Left renal cortex interstitium (tissue), 4 donors: ENCODE measurements at places on chromosomes 12 and 14.

DNA sequence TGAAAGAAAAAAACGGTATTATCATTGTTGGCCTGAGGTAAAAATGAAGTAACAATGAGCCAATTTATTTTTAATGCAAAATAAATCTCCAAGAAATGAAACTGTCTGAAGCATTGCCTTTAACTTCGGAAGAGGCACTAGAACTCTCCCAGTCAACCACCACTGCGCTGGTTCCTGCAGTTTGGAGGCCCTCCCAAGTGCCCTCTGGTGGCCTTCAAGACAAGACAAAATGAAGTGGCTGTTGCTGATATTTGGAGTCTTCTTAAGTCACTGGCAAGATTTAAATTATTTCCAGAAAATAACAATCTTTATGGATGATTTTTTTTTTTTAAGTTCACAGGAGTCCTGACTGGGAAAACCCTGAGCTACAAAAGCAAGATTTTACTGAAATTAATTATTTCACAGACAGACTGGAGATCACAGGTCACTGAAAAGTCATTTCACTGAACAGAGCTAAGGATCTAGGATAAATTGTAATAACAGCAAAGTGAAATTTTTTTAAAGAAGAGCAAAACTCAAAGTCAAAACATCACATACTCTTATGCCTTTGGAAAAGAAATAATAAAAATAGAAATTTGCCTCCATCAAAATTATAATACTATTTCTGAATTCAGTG lies 58.2 kb downstream of the DICER1 start:
- DNase-seq, result peak; percentile 24

DNA sequence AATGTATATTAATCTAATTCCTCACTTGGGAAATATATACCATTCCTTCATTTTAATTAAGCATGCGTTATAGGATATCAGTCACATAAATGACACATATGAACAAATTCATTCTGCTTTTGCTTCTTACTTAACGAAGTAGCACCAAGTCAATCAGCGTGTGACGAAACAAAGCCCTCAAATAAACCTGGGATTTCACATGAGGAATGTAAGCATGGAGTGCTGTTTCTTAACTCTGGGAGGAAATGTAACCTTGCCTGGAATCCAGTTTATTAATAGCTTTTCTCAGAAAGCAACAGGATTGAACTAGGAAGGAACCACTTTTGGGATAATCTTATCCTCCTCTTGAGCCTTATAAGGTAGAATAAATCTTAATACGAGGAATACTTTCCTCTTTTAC lies 72.0 kb downstream of the NIN start:
- no peak for DNase-seq

DNA sequence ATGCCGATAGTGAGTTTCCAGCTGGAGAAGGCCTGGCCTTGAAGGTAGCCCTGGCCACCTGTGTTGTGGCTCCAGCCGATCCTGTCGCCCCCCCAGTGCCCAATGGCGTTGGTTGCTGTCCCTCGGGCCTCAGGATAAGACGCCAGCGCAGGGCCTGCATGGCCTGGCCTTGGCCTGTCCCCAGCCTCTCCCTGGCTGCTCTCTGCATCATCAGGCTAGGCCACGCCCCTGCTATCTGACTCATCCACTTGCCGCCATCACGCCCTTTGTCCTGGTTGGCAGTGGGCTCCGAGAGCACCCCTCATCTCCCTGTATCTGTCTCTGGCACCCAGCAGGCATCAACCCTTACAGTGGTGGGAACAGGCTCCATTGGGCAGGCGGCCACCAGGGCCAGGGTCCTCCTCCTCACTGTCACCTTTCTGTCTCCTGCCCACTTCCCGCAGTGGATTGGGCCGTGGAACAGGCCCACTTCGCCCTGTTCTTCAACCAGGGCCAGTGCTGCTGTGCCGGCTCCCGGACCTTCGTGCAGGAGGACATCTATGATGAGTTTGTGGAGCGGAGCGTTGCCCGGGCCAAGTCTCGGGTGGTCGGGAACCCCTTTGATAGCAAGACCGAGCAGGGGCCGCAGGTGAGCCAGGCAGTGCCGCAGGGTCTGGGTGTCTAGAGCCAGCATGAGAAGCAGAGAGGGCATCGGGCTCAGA lies 25.6 kb downstream of the ALDH2 start:
- no peak for DNase-seq

GRCh38 chr12:111437816-111438454 lies 32.2 kb downstream of the SH2B3 start:
- DNase-seq, result no peak

DNA sequence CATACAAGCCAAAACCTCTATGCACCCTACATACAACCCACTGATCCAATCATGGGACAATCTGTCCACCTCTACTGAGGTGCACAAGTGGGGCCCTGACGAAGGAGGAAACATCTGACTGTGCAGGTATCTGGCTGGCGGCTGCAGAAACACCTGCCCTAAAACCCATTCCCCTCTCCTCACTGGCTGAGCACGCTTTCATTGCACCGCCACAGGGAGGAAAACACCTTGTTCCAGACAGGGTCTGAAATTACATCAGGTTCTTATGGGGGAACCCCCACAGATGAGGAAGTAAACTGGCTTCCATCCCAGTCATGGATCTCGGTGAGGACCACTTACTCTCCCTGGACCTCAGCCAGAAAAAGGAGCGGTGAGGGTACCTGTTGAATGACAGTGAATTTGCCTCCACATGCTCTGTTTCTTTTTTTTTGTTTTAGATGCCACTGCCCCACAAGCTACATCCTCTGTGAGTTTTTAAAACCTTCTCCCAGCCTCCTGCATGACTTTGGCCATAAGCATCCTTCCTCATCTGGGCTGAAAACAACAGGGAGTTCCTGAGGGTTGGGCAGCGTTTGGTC lies 23.8 kb upstream of the DGLUCY start:
- DNase-seq, result no peak

GRCh38 chr12:90404071-90404470 lies 550.9 kb downstream of the CCER1 start:
- DNase-seq, result no peak

DNA sequence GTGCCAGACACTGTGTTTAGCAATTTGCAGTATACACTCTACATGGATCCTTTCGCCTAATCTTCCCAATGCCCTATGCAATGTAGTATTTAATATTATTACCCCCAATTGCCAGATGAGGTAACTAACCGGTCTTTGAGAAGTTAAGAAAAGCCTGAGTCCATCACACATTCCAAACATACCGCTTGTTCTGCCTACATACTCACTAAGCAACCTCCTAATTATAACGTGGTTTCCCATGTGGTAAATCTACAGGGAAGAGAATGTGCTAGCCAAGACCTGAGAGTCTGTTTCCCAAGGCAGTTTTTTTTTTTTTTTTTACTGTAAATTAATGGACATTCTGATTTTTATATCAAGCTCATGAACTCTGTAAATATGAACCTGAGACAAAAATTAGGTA lies 37.2 kb downstream of the ATP2B1 start:
- no peak for DNase-seq

DNA sequence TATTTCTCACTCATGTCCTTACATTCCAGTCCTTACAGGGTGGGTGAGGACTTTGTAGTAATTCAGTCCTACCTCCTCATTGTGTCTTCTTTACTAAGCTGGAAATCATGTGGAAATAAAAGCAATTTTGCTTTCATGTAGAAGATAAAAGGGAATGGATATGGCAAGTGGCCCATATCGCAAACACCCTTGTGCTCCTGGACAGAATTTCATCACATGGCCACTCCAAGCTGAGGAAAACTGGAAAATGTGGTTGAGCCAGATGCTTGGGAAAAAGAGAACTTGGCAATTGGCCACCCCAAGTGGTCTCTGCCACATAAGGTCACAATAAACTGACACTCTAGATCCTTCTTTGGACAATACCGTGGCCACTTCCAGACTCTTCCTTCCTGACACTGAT lies 64.2 kb upstream of the IFNG-AS1 start:
- no peak for DNase-seq

DNA sequence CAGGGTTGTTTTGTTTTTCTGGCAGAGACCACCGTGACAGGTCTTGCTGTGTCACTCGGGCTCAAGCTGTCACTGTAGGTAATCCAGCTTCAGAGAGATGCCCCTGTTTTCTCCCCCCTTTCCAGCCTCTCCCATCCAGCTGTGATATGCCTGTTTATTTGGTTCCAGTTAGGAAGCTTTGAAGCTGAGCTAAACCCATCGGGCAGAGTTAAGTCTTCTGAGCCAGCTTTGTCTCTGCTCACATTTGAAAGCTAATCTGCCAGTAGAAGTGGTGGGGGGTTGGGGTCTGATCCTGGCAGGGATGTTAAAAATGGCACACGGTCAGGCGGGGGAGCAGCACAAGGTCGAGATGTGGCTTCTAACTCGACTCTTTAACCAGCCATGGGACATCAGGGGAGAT lies 130.0 kb downstream of the TSPAN9 start:
- no peak for DNase-seq

GRCh38 chr12:115943630-115944391 lies 333.7 kb downstream of the MED13L start:
- DNase-seq, result no peak

GRCh38 chr12:117069926-117070900 lies 29.0 kb downstream of the TESC start:
- no peak for DNase-seq

DNA sequence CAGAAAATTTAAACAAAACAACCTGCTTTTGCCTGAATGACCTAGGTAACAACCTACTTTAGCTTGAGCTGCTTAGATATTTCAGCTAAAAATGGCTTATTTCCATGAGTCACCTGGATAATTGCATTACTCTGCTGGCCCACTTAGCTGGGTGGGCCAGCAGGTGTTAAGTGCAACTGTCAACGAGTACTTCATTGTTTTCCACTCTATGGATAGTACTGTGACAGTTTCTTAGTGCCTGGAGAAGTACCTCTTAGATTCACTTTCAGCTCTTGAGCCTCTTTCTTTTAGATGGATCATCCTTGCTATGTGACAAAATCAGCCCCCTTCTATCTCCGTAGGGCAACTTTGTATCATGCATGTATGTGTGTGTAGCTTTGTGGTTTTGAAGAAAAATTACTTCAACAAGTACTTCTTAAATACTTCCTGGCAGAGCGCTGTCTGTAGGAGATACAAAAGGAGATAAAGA lies 368.2 kb upstream of the ATP2B1 start:
- DNase-seq, result no peak

DNA sequence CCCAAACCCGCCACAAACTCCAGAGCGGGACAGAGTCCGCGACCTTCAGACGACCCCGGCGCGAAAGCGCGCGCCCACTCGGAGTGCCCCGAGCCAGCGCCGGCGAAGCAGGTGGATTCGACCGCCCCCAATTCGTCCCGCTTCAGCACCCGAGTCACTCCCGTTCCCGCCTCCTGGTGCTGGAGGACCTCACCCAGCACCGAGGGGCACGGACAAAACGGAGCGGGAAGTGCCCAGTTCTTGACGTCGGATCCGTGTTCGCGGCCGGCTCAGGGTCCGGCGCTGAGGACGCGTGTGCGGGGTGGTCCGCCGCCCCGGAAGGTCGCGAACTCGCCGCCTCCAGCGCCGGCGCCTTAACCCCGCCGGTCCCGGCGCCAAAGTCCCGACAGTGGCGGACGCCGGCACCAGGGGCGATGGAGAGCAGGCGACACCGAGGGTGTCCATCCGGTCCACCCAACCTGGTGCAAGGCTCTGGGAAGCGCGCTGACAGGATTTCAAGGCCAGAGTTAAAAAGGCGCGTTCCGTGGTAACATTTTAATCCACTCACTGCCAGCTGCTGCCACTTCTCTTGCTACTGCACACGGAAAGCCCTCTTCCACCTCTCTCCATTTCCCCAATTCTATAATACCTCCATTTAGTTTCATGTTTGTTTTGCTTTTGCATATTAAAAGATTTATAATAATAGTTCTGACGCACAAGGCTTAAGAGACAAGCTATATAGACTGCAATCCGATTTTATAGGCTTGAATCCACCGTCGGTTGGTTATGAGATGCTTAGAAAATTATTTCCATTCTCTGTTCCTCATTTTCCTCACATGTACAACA lies 240.0 kb upstream of the CPNE8 start:
- DNase-seq, result peak; percentile 41

GRCh38 chr12:86331012-86331411 lies 74.8 kb upstream of the MGAT4C start:
- DNase-seq, result no peak

DNA sequence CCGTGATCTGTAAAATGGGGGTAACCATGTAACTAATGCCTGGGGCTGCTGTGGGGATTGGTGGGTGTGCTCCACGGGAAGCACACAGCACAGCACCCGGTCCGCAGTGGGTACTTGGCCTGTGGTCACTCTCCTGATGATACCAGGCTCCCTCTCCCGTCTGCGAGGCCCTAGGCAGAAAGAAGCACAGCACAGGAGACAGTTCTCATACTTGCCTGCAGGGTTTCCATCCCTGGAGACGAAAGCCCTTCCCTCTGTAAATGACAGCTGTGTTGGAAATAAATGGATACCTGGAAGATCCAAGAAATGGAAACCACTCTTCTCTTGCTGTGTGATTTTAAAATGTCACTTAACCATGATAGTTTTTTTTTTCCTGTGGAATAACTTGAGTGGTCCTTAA lies 7.9 kb upstream of the PRMT8 start:
- no peak for DNase-seq

GRCh38 chr14:99175331-99176155 lies 96.5 kb downstream of the BCL11B start:
- no peak for DNase-seq

GRCh38 chr12:107514887-107515445 lies 170.6 kb upstream of the PWP1 start:
- DNase-seq, result no peak

- DNase-seq, result no peak
Observed at GRCh38 chr14:51155326-51155725, 60.4 kb upstream of the TRIM9 start.

GRCh38 chr14:50955373-50956043 lies 11.2 kb upstream of the PYGL start:
- no peak for DNase-seq

DNA sequence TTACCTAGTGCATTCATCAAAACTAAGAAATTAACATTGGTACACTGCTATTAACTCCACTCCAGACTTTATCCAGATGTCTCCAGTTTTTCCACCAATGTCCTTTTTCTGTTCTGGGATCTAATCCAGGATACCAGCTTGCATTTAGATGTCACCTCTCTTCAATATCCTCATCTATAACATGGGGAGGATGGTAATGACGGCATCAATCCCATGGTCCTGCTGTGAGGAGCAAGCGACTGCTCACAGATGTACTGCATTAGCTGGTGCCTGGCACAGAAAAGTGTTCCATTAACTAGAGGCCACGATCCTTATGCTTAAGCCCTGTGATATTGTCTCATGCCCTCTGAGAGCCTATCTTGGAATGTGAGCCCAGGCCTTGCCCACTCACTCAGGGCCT lies 53.8 kb downstream of the CALM1 start:
- no peak for DNase-seq
